NCI-H146 (cell line): ENCODE measurements at places on chromosomes 2 and 18.

DNA sequence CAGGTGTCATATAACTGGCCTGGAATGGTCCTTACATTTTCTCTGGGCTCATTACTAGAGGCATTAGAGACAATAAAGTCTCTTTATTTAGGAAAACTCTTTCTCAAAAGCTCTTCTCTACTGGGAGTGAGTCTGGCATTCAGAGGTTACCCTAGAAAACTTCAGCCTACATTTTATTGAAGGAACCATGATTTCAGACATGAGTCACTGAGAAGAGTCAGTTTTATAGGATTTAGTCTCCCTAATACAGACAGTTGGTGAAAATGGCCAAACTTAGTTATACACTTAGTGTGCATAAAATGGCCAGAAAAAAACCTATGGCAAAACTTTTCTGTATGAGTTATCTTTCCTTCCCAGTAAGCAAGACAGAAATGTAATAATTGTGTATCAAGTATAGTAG is 689.4 kb downstream of the ZEB2 start:
- no peak for DNase-seq

- DNase-seq: no peak
These were observed 145.7 kb downstream of the SMAD7 start for GRCh38 chr18:48804856-48805610.

GRCh38 chr2:106343274-106343673 is 124.9 kb downstream of the RGPD3 start:
- DNase-seq: no peak

DNA sequence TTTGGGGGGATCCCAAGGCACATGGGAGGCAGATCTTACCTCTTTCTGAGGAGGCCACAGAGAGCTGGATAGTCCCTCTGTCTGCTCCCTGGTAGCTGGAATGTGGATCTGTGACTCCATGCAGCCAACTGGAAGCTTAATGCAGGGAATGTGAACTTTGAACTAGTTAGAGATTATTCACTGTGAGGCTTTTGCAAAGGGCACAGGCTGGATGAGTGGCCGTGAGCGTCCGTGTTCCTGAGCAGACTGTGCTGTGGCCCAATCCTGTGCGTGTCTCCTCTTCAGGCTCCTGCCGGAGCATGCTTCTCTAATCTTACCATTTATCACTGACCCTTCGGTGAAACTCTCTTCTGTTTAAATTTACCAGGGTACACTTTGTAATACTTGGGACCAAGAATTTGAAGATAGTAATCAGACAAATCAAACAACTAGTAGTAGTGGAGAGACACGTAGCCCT is 187.6 kb downstream of the PTPRM start:
- DNase-seq: no peak

GRCh38 chr2:200585730-200586643 is at the start of gene AOX1:
Gene AOX1, plus strand, starts transcription at chr2:200586014. Its CDS starts 95 bp downstream, at chr2:200586109.
- no peak for DNase-seq

DNA sequence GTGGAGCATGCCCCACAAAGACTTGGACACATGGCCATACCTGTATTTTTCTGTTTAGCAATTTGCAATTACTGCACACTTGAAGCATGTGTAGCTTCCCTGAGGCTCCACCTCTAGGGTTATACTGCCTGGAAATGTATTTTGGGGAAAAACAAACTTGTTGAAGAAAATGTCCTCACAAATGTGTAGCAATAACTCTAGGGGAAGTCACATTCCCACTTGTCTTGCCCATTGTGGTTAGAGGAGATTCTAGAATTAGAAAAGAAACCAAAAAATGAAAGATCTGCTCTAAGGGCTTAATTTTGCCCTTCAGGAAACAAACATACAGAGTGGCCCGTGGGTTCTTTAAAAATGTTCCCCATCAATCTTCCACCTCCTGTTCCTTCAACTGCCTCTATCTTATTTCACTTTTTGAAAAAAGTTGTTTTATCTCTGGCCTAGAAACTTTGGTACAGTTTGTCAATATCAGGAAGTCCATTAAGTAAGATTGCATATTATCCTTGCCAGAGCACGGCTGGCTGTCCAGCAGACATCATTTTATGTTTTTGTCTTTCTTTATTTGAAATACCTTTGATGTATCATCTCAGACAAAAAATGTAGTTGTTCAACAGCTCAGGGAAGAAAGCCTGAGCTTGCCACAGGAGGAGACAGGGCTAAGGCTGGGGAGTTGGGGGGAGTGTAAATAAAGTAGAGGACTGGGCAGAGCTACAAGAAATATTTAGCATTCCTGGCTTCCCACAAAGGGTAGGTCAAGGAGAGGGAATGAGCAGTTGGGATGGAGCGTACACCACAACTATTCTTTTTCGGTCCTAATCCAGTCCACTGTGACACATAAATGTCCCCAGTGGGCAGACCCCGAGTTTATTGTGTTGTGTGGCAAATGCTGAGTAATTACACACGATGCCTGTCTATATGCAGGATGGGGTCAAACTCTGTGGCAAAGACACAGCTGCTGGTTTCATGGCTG is 96.8 kb upstream of the CDC42EP3 start:
- DNase-seq: no peak

DNA sequence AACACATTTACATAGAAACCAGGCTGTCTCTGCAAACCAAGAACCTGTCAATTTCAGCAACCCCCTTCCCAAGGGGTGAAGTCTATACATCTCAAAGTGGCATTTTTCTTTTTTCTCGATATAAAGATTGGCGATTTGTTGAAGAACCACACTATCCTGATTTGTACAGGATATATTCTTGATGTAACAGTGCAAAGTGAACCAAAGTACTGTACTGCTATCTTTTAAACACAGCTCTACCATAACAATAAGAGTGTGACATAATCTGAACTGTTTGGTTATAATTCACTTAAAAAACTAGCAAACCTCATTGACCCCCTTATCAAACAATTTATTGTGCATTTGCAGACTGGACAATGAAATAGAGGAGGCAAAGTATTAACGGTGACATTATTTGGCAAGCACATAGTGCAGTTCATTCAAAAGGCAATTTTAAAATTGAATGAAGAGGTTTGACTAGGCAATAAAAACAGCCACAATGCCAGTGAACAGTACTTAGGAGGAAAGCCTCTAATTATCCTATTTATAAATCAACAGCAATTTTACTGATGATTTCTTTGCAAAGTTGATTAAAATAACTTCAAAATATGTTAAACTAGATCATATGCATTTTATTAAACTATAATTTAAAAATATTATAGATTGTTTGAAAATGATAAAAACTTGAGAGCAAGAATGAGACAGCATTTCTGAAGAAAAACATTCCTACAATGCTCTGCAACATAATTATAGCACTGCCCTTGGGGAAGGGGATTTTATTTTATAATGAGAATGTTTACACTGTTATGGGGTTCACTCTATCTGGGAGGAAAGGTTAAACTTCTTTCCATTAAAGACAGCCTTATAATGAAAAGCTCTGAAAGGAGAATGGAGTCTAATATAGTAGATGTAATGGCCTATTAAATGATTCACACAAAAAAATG is 440.9 kb downstream of the ZEB2 start:
- DNase-seq: no peak

DNA sequence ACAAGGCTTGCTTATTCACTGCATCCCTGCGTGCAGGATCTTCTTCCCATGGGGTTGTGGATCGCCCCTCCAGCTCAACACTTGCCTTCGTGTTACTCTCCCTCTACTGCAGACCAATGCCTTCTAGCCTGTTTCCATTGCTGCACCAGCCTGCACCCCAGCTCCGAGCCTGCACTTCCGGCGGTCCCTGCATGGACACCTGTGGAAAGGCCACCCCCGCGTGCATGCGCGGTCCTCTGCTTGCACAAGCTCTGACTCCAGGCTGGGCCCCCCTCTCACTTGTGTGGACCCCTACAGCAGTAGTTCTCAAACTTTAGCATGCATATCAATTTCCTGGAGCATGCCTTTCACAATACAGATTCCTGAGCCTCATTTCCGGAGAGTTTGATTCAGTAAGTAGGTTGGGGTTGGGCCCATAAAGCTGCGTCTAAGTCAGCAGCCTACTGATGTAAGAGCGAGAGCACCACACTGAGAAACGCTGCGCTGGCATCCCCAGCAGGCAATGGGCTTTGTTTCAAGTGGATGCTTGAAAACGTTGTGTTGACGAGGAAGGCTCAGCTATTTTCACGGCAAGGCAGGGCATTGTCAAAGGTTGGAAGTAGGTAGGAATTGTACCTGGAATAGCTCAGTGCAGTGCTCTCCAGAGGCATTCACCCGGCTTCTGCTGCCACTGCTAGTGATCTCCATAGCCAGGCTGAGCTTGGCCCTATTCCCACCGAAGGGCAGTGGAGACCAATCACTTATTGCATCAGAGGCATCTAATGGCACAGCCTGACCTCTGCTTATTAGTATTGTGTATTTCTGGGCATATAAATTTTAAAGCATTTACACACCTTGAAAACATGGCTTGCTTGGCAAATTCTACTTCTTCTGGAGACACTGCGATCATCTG is 32.6 kb downstream of the CREG2 start:
- DNase-seq: no peak

GRCh38 chr2:50620783-50621182 is 411.1 kb downstream of the NRXN1 start:
- DNase-seq: no peak

DNA sequence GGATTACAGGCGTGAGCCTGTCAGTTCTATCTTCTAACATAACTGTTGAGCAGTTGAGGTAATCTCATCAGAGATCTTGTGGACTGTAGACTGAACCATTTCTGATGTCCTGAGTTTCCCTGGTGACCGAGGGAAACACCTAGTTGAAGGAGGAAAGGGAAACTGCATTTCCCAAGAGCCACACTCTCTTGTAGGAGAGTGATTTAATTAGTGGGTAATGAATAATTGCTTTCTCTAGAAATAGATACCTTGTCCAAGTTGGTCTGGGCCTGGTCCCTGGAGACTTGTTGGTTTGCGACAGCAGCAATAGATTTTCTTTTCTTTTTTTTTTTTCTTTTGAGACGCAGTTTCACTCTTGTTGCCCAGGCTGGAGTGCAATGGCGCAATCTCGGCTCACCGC is 7.4 kb downstream of the TTLL4 start:
- no peak for DNase-seq

DNA sequence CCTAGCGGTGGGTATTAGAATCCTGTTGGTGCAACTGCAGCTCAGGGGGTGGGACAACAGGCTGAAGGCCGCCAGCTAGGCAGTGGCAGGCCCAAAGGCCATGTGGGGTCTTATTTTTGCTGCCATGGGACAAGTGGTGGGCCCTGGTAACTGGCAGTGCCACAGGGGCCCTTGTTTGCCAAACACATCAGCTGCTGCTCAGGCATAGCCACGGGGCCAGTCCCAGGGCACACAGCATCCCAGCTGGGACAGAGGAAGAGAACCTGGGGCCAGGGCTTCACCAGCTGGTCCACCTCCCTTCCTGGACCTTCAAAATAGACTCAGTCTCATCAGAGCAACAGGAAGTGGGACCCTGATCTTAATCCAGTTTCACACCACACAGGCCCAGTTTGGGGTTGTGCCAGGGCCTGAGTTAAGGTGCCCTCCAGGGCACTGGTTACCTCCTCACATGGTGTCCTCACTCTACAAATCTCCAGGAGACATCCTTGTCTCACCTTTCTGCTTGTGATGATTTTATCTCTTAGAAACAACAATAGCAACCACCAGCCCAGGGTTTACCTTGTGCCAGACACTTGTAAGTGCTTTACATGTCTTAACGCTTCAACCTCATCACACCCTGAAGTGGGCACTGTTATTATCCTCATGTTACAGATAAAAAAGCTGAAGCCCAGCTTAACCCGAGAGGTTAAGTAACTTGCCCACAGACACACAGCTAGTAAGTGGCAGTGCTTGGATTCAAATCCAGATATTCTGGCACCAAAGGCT is 98.5 kb downstream of the GYPC start:
- no peak for DNase-seq

DNA sequence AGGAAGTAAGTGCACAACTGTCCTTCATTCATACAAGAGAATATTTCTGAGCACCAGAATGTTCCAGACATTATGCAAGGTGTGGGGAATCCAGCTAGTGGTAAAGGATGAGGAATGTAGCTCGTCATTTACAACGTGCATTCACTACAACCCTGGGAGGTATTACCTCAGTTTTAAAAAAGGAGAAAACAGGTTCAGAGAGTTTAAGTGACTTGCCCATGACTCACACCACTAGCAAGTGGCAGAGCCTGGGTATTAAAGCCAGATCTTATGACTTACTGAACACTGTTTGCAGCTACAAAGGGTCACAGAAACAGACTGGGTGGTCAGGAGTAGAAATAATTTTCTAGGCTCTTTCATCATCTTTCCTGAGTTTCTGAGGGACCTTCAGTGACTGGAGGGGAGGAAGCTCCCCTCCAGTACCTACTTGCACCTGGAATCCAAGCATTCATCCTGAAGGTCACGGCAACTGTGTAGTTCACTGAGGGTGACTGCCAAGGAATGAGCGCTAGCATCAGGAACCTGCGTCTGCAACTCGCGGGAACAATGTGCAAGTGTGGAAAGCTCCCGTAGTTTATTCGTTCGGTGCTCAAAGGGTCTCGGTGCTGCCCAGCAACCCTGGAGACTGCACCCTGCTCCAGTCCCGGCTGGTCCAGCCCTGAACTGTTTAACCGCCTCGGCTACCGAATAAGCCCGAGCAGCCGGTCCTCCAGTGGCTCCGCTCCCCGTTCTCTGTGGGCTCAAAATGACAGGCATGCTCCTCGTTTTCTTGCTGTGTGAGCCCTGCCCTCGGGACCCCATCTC is 647 bp downstream of the CCDC121 start:
- no peak for DNase-seq

- no peak for DNase-seq
These were observed 77.6 kb downstream of the RBMS1 start for GRCh38 chr2:160415991-160416390.

GRCh38 chr2:216632952-216633615 is at the start of gene IGFBP2:
Gene IGFBP2, plus strand, starts transcription at chr2:216633420. Its CDS starts 104 bp downstream, at chr2:216633524.
- peak; percentile 89 for DNase-seq

DNA sequence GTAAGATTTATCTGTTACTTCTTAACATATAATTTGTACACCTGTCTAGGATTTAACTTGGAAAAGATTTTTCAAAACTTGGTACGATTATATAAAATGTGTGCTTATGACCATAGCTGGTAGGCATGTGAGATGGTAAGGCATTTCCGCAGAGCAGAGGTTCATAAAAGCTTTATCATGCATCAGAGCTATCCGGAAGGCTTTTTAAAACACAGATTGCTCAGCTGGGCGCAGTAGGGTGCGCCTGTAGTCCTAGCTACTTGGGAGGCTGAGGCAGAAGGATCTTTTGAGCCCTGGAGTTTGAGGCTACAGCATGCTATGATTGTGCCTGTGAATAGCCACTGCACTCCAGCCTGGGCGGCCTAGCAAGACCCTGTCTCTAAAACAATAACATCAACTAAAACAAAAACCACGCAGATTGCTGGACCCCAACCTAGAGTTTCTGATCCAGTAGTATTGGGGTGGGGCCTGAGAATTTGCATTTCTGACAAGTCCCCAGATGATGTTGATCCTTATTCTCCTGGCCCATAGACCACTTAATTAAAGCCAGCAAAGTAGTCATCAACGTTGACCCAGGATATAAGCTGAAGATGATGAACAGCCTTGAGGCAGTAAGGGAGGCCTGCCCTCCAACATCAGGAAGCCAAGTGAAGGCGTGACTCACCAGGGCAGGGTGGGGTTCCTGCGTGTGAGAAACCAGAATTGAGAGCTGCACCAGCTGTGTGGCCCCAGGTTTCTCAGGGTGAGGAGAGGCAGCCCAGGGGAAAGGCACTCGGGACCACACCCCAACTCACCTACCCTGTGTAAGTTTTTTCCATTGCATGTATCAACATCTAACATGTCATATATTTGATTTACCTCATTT is 21.6 kb upstream of the SLC20A1 start:
- no peak for DNase-seq
